Epithelial cell of proximal tubule (primary cell): ENCODE measurements at places on chromosomes 11 and 22. TPM values are rescaled to one million over a fixed set of nuclear protein-coding genes. Genes with fewer than 3 reads are reported as not detected.

TST gene
- 49.6 and 66.9 TPM in 2 replicates for total RNA-seq

TXN2 gene
- 72.1 and 76.6 TPM in 2 replicates for total RNA-seq

MS4A12 gene
- not detected in 2 replicates for total RNA-seq

GGT1 gene
- total RNA-seq, result 14.5 and 32.1 TPM in 2 replicates

PRR33 gene
- not detected in 2 replicates for total RNA-seq

SERPIND1 gene
- not detected in 2 replicates for total RNA-seq

CLNS1A gene
- 112 and 162 TPM in 2 replicates for total RNA-seq

MS4A1 gene
- total RNA-seq, result not detected in 2 replicates

PYGM gene
- not detected in 2 replicates for total RNA-seq

CEP126 gene
- 0.72 and 0.92 TPM in 2 replicates for total RNA-seq

CARS1 gene
- 32.9 and 61.6 TPM in 2 replicates for total RNA-seq

CD44 gene
- 244 and 296 TPM in 2 replicates for total RNA-seq

SPINDOC gene
- 50.9 and 57.4 TPM in 2 replicates for total RNA-seq

OR51B4 gene
- total RNA-seq, result not detected in 2 replicates

KCNK4 gene
- 0.51 TPM in 1 of 2 replicates, not detected in the other for total RNA-seq
